Astrocyte of the spinal cord (primary cell): ENCODE measurements at places on chromosomes 5 and 9.
A peak's percentile ranks its signal among the peaks of the same experiment; 100 is the strongest.

DNA sequence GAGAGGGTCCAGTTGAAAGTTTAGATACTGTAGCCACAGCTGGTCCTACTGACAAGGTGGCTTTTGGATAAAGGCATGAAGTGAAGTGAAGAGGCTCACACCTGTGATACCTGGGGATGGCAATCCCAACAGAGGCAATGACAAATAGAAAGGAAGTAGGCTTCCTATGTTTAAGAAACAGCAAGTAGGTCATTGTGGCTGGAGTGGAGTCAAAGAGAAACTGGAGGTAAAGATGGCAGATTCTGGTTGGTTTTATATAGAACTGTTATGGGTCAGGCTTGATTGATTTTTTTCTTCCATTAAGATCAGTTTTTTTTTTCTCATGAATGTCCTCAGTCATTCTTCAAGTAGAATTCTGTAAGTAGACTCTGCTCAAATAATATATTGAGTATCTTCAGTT, 79.5 kb downstream of the ANXA1 start:
- DNase-seq, result no peak

GRCh38 chr9:19785230-19785629, 3.6 kb downstream of the SLC24A2 start:
- no peak for DNase-seq

DNA sequence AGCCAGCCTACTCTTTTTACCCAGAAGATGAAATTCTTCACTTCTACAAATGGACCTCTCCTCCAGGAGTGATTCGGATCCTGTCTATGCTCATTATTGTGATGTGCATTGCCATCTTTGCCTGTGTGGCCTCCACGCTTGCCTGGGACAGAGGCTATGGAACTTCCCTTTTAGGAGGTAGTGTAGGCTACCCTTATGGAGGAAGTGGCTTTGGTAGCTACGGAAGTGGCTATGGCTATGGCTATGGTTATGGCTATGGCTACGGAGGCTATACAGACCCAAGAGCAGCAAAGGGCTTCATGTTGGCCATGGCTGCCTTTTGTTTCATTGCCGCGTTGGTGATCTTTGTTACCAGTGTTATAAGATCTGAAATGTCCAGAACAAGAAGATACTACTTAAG, 16.6 kb downstream of the OCLN start:
- DNase-seq, result no peak

GRCh38 chr5:86329318-86329717, 288.4 kb upstream of the COX7C start:
- DNase-seq, result no peak

GRCh38 chr5:38670878-38671277, 114.4 kb upstream of the LIFR start:
- peak; percentile 61 for DNase-seq

- DNase-seq, result no peak
Observed at GRCh38 chr5:43141211-43141610, 20.5 kb downstream of the ZNF131 start.

DNA sequence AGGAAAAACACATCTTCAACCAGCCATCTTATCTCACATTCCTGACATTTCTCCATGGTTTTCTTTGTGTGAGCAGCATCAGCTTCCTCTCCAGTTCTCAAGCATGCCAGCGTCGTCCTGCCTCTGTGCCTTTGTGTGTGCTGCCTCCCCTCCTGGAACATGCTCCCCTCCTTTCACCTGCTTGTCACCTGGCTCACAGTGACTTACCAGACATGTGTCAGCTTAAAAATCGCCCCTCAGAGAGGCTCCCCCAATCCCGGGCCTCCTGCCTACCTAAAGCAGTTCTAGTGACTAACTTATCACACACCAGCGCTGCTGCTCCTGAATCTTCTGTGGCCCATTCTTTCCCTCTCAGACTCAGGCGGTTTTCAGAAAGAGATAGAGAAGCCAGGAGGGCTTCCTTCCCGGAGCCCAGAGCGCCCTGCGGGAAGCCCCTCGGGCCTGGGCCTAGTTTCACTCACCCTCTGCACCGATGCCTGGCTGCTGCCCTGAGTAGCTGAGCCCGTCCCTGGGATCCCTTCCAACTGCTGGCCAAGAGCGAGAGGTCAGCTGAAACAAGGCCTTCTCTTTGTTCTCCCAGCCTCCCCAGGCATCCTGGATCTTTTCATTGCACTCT, 51.1 kb upstream of the MVB12B start:
- peak; percentile 12 for DNase-seq

DNA sequence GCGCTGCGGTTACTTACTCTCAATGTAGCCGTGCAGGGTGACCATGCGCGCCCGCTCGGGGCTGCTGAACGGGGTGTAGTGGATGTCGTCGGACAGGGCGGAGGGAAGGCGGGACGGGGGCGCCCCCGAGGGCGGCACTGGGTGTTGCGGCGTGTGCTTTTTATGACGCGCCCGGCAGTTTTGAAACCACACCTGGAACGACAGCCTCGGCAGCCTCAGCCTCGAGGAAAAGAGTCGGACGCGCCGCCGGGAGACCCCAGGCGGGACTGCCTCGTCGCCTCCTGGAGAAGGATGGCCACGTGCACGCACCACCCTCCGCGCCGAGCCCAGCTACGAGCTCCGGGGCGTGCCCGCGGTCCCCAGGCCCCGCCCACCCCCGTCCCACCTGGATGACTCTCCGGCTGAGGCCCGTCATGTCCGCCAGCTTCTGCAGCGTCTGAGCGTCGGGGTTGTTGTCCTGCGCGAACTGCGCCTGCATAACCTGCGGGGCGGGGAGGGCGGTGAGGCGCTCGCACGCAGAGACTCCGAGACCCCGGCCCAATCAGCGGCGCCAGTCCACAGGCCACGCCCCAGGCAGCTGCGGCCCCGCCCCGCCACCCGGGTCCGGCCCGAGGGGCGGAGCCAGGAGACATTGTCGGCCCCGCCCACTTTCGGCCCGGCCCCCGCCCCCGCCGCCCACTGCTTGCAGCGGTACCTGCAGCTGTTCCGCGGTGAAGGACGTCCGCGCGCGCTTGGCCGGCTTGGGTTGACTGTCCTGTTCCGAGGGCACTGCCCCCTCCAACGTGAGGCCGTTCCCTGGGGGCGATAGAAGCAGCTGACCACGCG, 15.0 kb downstream of the LHX6 start:
- DNase-seq, result no peak

DNA sequence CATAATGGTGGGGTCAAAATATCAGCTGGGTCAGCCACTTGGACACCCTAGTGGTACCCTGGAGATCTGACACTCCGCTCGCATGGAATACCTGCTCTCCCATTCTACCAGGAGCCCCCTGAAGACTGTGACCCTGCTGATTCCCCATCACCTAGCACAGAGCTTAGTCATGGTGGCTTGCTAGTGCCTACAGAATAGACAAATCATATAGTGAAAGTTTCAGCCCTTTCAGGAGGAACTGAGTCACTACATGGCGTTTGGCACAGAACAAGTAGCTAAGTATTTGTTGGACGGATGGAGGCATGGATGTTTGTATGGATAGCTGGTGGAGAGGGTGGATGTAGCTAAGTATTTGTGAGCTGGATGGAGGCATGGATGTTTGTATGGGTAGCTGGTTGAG, 65.3 kb downstream of the LMX1B start:
- no peak for DNase-seq

- no peak for DNase-seq
Observed at GRCh38 chr5:20347334-20347733, 359.3 kb upstream of the CDH18 start.

GRCh38 chr5:74433896-74434829, 206.4 kb downstream of the ENC1 start:
- no peak for DNase-seq

GRCh38 chr5:11143456-11144267, 382.6 kb upstream of the DAP start:
- peak; percentile 10 for DNase-seq

DNA sequence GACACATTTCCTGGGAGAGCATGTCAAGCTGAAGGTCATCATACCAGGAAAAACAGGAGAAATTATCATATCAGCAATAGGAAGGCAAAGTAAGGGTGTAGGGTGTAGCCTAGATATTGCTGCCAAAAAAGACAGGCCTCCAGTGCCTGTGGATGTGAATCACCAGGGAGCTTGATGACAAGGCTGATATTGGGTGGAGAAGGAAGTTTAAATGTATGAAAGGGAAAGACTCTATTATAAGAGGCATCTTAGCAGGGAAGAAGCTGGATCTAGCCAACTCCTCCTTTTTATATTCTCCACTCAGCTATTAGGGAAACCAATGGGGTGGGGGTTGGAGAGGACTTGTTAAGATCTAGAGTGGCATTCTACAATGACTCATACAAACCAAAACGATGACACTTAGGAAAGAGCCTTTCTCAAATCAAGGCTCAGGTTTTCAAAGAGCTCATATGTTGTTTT, 13.4 kb upstream of the TXNDC8 start:
- peak; percentile 85 for DNase-seq

GRCh38 chr5:171702135-171702770, 83.4 kb upstream of the SMIM23 start:
- no peak for DNase-seq

DNA sequence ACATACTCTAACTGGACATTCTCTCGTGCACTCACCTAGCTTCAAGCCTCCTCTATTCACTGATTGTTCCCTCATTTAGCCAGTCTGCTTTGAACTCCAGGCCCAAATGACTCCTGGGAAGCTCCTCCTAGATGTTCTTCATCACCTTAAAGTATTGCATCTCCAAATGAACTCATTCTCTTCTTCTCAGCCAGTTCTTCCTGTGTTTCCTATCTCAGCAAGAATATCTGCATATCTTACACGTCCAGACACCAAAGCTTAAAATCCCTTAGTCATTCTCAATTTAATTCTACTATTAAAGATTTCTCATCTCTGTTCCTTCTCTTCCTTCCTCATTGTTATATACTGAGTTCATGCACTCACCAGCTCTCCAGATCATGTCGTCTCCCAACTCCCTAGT, 118.6 kb upstream of the DAB2 start:
- DNase-seq, result peak; percentile 23

DNA sequence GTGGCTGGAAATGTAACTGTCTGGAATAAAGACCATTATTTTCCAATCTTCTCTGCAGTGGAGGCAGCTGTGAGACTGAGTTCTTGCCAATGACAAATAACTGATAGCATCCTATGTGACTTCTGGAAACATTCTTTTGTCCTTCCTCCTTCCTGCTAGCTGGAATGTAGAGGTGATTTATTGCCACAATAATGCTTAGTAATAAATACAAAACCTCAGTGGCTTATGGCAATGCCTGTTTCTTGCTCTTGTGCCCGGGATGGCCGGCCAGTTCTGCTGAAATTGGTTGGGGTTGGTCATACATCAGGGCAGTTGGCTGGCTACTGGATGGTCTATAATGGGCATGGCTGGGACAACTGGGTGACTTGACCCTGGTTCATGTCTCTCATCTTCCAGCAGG, 12.2 kb upstream of the TEX48 start:
- peak; percentile 35 for DNase-seq

GRCh38 chr9:35666549-35666948, 1.6 kb upstream of the ARHGEF39 start:
- DNase-seq, result no peak

DNA sequence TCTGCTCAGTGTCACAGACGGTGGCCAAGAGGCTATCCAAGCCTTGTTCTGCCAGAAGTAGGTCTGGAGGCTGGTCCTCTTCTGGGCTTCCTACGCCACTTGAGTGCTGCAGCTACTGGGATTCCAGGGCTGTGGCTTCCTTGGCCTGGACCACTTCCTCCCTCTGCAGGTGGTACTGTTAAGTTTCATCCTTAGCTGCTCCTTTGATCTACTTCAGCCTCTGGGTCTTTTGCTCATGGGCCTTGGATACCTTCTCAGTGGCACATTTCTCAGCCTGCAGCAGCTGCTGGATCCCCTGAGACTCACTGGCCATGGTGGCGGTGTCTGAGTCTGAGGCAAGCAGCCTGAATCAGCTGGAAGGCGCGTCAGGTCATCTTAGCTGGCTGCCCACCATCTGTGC, 10.3 kb downstream of the CNOT8 start:
- DNase-seq, result peak; percentile 25

- DNase-seq, result peak; percentile 58
Observed at GRCh38 chr5:143923634-143924266, 111.8 kb downstream of the HMHB1 start.
